ENCODE measurements at places on chromosomes 11 and 22.
A peak's percentile ranks its signal among the peaks of the same experiment; 100 is the strongest.

DNA sequence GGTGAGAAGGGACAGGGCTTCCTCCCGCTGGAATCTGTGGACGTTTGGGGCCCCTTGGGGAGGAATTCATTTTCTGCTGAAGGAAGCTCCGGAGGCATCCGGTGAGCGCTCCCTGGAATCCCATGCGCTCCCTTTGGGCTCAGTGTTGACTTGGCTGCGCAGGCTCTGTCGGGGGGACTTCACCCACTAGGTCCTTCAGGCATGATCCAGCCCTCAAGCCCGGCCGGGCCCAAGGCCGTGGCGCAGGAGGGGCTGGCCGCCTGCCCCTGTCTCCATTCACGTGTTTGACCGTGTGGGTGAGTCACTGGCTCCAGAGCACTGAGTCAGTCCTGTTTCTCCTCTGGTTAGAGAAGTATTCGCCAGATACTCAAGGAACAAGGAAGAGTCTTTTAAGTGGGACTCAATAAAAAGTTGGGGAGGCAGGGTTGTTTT is 1.4 kb downstream of the CTTN start:
- no peak for DNase-seq

DNA sequence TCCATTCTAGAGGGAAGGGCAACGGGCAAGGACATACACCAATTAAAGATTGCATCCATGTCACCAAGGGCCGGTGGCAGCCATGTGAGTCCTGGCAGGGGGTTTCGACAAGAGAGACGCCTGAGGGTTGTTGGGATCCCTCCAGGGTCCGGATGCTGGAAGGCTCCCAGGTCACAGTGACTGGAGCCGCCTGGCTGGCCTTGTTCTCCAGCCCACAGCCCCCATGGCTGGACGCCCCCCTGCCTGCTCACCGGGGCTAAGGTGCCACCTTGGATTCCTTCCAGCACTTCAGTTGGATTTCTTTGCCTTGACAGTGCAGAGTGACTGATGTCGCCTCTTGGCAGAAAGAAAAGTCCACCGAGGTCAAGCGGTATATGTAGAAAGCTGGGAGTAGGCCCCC is 42.6 kb downstream of the ANO1 start:
- no peak for DNase-seq

DNA sequence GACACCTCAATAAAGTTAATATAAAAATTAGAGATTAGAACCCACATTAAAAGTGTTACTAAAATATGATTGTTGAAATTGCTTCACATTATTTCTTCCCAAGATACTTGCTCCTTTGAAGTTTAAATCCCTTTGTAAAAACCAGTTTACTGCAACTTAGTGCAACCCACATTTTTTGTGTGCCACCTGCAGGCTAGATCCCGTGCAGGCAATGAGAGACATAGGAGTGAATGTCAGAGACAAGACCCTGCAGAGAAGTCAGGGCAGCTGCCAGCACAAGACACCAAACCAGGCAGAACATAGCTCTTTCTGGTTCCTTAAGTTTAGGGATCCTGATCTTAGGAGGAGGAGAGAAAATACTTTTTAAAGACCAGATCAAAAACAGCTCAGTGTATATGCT is 142.8 kb upstream of the MTNR1B start:
- DNase-seq: no peak

DNA sequence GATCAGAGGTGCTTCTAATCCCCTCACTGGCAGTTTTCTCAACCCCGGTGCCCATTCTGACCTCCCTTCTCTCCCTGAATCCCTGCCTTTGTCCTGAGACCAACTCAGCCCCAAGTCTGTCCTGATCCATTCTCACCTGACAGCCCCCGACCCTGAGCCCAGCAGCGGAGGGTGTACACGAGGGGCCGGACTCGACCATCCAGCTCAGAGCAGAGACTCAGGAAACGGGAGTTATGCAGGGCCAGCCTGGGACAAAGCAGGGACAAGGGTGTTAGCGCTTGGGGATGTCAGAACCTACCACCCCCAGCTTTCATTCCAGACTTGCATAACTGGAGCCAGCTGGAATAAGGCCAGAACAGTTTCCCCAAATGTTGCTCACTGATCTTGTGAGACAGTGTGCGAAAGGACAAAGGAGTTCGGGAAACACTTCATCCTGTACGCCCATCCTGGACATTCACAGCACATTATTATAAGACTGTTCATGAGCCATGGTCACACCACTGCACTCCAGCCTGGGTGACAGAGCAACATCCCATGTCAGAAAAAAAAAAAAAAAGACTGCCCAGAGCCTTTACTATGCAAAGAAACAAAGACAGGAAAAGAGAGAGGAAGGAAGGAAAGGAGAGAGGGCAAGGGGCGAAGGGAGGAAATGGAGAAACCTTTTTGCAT is 3.5 kb upstream of the EEF1G start:
- DNase-seq: no peak

DNA sequence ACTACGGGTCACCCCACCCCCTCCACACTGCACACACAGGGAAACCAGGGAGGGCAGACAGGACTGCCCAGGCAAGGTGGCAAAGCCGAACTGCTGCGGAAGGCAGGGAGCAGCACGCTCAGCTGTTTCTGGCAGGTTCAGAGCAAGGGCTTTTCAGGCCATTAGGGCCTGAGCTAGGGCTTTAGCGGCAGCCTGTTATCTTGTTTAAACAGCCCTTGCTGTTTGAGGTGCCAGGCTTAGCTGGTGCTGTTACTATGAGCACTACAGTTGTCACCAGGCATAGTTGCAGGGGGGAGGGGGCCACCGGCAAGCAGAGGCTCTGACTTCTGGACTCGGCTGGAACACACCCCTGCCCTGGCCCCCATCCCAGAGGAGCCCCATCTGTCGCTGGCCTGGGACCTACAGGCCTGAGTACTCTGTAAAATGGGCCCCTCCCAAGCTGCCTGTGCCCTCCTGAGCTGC is 34.9 kb downstream of the RSPH14 start:
- DNase-seq: peak; percentile 23

- no peak for DNase-seq
Observed at GRCh38 chr22:49810363-49811019, 17.2 kb downstream of the BRD1 start.

GRCh38 chr11:113279591-113279990 is 34.8 kb upstream of the TTC12 start:
- DNase-seq: no peak

DNA sequence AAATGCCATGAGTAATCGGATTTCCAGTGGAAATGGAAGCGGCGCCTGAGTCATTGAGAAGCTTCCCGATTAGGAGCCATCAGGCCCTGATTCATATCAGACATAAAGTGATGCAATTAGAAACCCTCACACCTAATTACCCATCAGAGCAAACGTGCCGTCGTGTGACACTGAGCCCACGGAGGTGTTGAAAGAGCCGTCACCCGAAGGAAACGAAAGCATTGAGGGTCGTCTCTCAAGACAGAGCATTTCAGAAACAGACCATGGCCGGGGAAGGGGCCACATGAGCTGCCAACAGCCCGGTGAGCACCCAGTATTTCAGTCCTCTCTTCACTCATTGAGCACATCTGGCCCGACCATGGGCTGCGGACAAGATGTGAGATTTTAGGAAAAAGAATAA is 829.3 kb downstream of the TBC1D22A start:
- DNase-seq: no peak

- no peak for DNase-seq
Observed at GRCh38 chr11:612201-612960, 3.4 kb downstream of the IRF7 start.

GRCh38 chr22:27306771-27307170 is 494.8 kb downstream of the MN1 start:
- DNase-seq: no peak

DNA sequence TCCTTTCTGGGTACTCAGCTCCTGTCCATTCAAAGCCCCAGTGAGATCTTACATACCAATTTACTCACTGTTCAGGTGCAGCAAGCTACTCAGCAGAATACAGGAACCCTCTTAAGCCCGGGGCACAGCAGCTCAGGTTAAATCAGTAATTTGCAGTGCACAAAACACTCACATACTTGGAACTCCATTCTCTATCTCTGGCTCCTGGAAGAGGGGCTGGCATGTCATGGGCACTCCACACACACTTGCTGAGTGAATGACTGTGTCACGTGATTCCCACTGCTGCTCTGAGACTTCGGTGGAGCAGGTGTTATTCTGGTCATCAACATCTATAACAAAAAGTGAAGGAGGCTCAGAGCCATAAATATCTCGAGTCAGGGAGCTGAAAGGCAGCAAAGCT is 157.3 kb upstream of the BDNF start:
- DNase-seq: no peak

GRCh38 chr11:126456783-126457542 is 101.5 kb downstream of the ST3GAL4 start:
- no peak for DNase-seq

- no peak for DNase-seq
Observed at GRCh38 chr11:117303646-117304315, 12.3 kb downstream of the BACE1 start.

GRCh38 chr11:115743719-115744118 is 239.5 kb upstream of the CADM1 start:
- no peak for DNase-seq

- DNase-seq: no peak
Observed at GRCh38 chr11:103947546-103947919, 88.9 kb upstream of the DDI1 start.

DNA sequence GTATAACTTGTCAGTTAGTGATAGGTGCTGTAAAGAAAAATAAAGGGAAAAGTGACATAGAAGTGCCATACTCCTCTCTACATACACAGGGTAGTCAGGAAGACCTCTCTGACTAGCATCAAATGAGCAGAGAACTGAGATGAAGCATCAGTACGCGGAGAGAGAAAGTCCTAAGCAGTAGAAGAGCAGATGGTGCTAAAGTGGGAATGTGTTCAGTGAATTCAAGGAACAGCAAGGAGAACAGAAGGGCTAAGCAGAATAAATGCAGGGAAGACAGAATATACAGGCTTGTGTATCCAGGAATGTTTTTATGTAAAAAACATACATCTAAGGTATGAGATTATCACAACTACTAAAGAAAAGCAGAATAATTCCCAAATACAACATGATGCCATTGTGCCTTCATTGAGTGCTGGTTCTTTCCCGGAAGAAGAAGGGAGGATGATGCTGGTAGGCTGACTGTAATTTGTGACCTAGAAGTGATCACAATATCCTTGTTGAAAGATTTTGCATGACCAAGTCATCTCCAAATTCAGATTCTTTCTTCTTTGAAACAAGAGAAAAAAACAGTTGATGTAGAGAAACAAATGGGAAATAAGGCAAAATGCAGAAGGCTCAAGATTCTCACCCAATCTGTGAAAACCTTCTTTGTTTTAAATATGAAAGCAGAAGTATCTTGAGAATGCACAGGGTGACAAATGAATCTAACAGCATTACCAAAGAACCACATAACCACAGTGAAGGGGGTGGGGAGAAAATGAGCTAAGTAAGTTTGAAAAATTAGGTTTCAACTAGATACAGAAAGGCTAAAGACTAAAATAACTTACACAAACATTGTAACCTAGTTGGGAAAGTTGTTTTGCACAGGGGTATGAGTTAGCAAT is 20.5 kb downstream of the MRE11 start:
- no peak for DNase-seq

- no peak for DNase-seq
Observed at GRCh38 chr22:17726006-17726927, 48.0 kb downstream of the BID start.

DNA sequence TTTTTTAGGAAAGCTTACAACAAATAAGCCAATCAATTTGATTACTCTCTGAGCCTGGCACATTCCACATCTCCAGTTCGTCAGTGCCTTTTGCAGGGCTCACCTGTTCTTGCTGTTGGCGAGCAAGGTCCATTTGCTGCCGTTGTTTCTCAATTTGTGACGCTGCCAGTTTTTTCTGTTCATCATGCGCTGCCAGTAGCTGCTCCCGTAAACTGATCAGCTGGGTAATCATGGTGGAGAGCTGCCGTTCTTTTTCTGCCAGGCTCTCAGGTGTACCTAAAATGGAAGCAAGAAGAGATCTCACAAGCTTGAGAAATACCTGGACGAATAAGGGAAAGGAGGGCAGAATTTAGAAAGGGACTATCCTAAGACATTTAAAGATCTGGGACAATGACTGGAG is 169.7 kb downstream of the SOX6 start:
- DNase-seq: no peak

DNA sequence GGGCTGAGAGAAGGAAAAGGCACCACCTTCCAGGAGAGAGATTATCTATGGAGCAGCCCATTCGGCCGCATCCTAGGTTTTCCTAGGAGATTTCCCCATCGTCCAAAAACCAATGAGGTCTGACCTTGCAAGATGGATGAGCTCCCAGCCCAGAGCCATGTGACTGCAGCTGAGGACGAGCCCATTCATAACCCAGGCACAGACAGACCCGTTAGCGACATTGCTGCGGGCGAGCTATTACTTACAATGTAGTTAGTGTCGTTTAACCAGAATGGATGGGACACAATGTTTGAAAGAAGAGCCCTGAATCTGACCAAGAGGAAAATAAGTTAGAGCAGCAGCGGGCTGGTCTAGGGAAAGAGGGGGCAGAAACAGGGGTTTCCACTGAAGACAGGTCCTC is 395.9 kb upstream of the CADM1 start:
- DNase-seq: no peak
